NCI-H2029 (cell line): ENCODE measurements at places on chromosomes 4 and X.
A peak's percentile ranks its signal among the peaks of the same experiment; 100 is the strongest.

- no peak for DNase-seq
Observed at GRCh38 chr4:190020790-190021717, 6.0 kb downstream of the FRG2 start.

DNA sequence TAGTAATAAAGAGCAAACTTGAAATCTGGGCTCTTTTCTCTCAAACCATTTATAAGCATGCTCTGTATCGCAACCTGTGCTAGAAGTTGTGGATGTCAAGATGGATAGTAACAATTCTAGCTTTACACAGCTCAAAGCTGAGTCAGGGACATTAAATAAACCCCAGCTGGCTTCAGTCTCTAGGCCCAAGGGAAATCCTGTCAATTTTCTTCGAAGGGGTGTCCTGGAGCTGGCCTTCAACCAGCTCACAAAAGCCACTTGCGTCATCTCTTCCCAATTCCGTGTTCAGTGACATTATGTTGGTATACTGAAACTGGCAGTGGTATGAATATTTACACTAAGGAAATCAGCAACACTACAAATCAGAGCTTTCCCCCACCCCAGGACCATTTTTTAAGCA, 89.8 kb upstream of the PRKG2 start:
- DNase-seq = no peak

DNA sequence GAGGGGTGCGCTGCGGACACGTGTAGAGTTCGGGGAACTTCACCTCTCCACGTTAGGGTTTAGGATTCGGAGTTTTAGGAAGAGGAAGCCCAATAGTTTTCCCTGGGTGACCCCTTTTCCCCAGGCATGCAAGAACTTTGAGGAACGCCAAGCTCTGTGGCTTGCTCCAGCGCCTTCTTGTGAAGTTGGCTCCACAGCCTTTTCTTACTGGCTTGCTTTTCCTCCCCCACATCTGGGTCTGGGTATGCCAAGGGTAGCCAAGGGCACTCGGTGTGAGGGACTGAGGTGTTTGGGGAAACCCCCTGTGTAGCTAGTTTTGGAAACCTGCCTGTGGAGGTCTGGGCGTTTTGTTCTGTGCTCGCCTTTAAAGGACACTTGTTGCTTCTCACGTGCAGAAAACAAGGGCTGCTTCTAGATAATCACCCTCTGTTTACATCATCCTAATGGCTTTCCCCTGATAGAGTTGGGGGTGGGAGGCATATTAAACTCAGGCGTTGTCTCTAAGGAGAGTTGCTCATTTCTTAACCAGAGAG, 746 bp downstream of the EDNRA start:
- no peak for DNase-seq

GRCh38 chr4:146193628-146194027, 18.1 kb downstream of the LSM6 start:
- no peak for DNase-seq

DNA sequence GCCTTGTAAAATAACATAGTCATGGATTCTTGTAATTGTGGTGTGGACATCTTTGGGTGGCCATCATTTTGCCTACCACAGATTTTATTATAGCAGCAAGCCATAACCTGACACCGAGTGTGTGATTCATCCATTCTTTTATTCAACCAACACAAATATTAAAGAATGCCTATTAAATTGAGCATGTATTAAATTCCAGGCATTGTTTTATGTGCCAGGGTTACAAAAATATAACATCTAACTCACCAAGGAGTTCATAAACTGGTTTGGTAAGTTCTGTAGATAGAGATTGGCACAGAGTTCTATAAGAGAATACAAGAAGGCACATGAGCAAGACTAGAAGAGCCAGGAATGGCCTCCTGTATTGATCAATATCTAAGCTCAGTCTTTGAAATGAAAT, 18.0 kb downstream of the NBDY start:
- no peak for DNase-seq

- DNase-seq = peak; percentile 49
Observed at GRCh38 chr4:132818091-132818490, 331.0 kb upstream of the PCDH10 start.

- no peak for DNase-seq
Observed at GRCh38 chr4:102761906-102762305, 1.1 kb upstream of the MANBA start.

DNA sequence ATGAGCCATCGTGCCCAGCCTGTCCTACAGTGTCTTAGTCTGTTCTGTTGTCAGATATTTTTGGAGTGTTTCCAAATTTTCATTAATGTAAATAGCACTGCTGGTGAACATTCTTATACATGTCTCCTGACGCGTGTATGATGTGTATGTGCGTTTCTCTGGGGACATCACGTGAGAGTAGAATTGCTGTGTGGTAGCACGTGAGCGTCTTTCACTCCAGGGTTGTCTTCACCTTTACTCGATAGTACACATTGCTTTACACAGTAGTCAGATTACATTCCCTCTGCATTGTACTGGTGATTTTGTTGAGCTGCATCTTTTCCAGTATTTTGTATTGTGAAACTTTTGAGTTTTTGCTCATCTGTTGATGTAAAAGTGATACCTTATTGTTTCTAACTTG, 60.0 kb downstream of the ARHGAP10 start:
- DNase-seq = no peak

GRCh38 chr4:153916273-153916755, 127.4 kb upstream of the SFRP2 start:
- DNase-seq = no peak

- DNase-seq = no peak
Observed at GRCh38 chr4:14023036-14023435, 395.5 kb upstream of the BOD1L1 start.

- DNase-seq = no peak
Observed at GRCh38 chr4:14383652-14384051, 618.6 kb upstream of the CPEB2 start.

GRCh38 chr4:3527101-3527913, 4.9 kb downstream of the LRPAP1 start:
- DNase-seq = no peak

GRCh38 chrX:119512146-119512800, 44.0 kb downstream of the SLC25A5 start:
- peak; percentile 67 for DNase-seq
